ENCODE measurements at places on chromosomes 2 and 18. TPM values are rescaled to one million over a fixed set of nuclear protein-coding genes. Genes with fewer than 3 reads are reported as not detected.

GRCh38 chr2:236526455-236527158 is 43.0 kb upstream of the ACKR3 start:
- H3K36me3 ChIP-seq: no peaks in the 10 kb centered on the region
- no peak for DNase-seq
- H3K27me3 ChIP-seq: no peaks in the 10 kb centered on the region
- peaks cover 7% of the 10 kb centered on the region for H3K4me1 ChIP-seq
- no peak overlapping the region for H3K4me3 ChIP-seq
- H3K27ac ChIP-seq: no peak overlapping the region

CHRNG gene
- total RNA-seq: not detected

- no peak overlapping the region for H3K27ac ChIP-seq
- no peak overlapping the region for H3K4me3 ChIP-seq
- no peak for DNase-seq
- no peaks in the 10 kb centered on the region for H3K4me1 ChIP-seq
- H3K27me3 ChIP-seq: no peaks in the 10 kb centered on the region
Measured at GRCh38 chr2:160507464-160507863, 13.9 kb upstream of the RBMS1 start.

SERPINB12 gene
- total RNA-seq: not detected

GRCh38 chr2:33392366-33392765 is 84.1 kb upstream of the RASGRP3 start:
- peaks cover 7% of the 10 kb centered on the region for H3K27me3 ChIP-seq
- H3K27ac ChIP-seq: no peak overlapping the region
- peaks cover 57% of the 10 kb centered on the region for H3K36me3 ChIP-seq
- no peak overlapping the region for H3K4me3 ChIP-seq
- DNase-seq: no peak
- no peaks in the 10 kb centered on the region for H3K4me1 ChIP-seq

- peaks cover 7% of the 10 kb centered on the region for H3K4me1 ChIP-seq
- DNase-seq: no peak
- H3K27me3 ChIP-seq: peaks cover 3% of the 10 kb centered on the region
- H3K4me3 ChIP-seq: no peak overlapping the region
- H3K36me3 ChIP-seq: no peaks in the 10 kb centered on the region
Measured at GRCh38 chr2:65551528-65551927, 119.1 kb upstream of the SPRED2 start.

DNA sequence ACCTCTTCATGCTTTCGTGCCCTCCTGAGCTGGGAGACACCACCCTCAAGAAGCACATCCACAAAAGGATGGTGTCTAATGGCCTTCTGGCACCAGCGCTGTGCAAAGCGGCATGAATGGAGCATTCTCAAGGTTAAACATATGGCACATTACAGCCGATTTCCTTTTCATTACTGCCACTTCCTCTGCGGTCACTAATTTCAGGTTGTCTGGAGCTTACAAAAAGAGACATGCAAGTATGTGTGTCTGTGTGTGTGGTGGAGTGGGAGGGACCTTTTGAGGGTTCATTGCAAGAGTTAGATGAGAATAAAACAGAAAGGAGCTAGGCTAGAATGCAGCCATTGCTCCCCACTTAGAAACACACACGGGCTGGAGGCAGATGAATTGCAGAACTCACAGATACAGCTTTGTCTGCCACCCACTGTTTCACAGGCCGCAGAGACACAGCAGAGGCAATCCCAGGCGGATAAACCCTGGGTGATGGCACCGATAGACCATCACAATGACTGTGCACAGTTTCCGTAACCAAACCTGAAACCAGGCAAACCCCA is 76.0 kb downstream of the TGIF1 start:
- H3K36me3 ChIP-seq: no peaks in the 10 kb centered on the region
- H3K27me3 ChIP-seq: peaks cover 3% of the 10 kb centered on the region
- no peak for DNase-seq
- H3K4me1 ChIP-seq: peaks cover 6% of the 10 kb centered on the region
- H3K27ac ChIP-seq: no peak overlapping the region

GRCh38 chr2:188623995-188624643 is 332.4 kb downstream of the GULP1 start:
- H3K4me1 ChIP-seq: no peaks in the 10 kb centered on the region
- H3K27me3 ChIP-seq: peaks cover under 1% of the 10 kb centered on the region
- no peak overlapping the region for H3K4me3 ChIP-seq

GRCh38 chr2:201465524-201465971 is 14.0 kb downstream of the STRADB start:
- no peak overlapping the region for H3K4me3 ChIP-seq
- no peak overlapping the region for H3K27ac ChIP-seq
- no peaks in the 10 kb centered on the region for H3K4me1 ChIP-seq
- peaks cover 13% of the 10 kb centered on the region for H3K36me3 ChIP-seq
- DNase-seq: no peak

GRCh38 chr2:8432706-8433336 is 249.0 kb upstream of the ID2 start:
- peaks cover 4% of the 10 kb centered on the region for H3K36me3 ChIP-seq
- no peak for DNase-seq
- no peak overlapping the region for H3K27ac ChIP-seq
- H3K4me3 ChIP-seq: no peak overlapping the region

DNA sequence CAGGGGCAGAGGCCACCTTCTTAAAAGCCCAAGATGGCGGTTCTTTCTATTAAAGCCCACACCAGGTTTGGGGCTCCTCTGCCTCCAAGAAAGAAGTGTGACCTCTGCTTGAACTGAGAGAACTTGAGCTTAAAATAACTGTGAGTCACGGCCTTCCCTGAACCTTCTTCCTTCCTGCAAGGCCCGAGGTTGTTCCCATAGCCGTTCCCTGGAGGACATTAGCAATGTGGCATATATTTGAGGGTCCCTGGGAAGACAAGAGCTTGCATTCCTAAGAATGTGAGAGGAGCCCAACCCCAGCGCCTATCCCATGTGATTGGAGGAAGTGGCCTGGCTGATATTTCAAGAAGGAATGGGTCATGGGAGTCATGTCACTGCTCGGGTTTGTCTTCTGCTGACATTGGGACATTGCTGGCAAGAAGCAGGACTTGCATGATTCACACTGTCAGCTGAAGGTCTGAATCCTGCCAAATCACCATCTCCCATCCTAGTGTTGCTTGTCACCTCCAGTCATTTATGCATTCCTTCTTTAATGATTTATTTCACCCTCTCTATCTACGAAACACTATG is 168.1 kb downstream of the TRIB2 start:
- no peaks in the 10 kb centered on the region for H3K36me3 ChIP-seq
- H3K4me3 ChIP-seq: no peak overlapping the region
- no peaks in the 10 kb centered on the region for H3K27me3 ChIP-seq
- no peak overlapping the region for H3K27ac ChIP-seq

DNA sequence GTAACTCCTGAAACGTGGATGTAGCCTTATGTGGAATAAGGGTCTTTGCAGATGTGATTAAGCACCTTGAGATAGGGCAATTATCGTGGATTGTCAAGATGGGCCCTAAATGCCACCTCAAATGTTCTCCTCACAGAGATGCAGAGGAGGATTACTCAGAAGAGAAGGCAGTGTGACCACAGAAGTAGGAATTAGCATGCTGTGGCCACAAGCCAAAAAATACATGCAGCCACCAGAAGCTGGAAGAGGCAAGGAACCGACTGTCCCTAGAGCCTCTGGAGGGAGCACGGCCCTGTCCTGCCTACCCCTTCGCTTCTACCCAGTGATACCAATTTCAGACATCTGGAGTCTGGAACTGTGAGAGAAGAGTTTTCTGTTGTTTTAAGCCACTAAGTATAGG is 47.3 kb upstream of the MGAT5 start:
- peaks cover 23% of the 10 kb centered on the region for H3K4me1 ChIP-seq
- no peaks in the 10 kb centered on the region for H3K27me3 ChIP-seq
- DNase-seq: no peak
- no peak overlapping the region for H3K27ac ChIP-seq
- no peak overlapping the region for H3K4me3 ChIP-seq

GRCh38 chr2:145652036-145652435 is 1132.1 kb upstream of the ZEB2 start:
- H3K36me3 ChIP-seq: no peaks in the 10 kb centered on the region
- no peaks in the 10 kb centered on the region for H3K27me3 ChIP-seq
- H3K4me1 ChIP-seq: no peaks in the 10 kb centered on the region
- H3K4me3 ChIP-seq: no peak overlapping the region
- DNase-seq: no peak

ANKRD23 gene
- 4.7 TPM for total RNA-seq

GRCh38 chr2:149871091-149871885 is 283.7 kb upstream of the MMADHC start:
- H3K27ac ChIP-seq: no peak overlapping the region
- H3K4me1 ChIP-seq: no peaks in the 10 kb centered on the region
- no peaks in the 10 kb centered on the region for H3K36me3 ChIP-seq

- H3K27me3 ChIP-seq: peaks cover 14% of the 10 kb centered on the region
- H3K27ac ChIP-seq: no peak overlapping the region
- H3K4me3 ChIP-seq: no peak overlapping the region
- H3K4me1 ChIP-seq: peaks cover 7% of the 10 kb centered on the region
- H3K36me3 ChIP-seq: peaks cover 48% of the 10 kb centered on the region
Measured at GRCh38 chr2:23698721-23699579, 228.0 kb downstream of the ATAD2B start.

CRYGC gene
- total RNA-seq: not detected
